ENCODE measurements at places on chromosomes 2 and 18.
A peak's percentile ranks its signal among the peaks of the same experiment; 100 is the strongest.

GRCh38 chr18:24089515-24090337 lies 49.1 kb upstream of the CABYR start:
- DNase-seq: no peak

DNA sequence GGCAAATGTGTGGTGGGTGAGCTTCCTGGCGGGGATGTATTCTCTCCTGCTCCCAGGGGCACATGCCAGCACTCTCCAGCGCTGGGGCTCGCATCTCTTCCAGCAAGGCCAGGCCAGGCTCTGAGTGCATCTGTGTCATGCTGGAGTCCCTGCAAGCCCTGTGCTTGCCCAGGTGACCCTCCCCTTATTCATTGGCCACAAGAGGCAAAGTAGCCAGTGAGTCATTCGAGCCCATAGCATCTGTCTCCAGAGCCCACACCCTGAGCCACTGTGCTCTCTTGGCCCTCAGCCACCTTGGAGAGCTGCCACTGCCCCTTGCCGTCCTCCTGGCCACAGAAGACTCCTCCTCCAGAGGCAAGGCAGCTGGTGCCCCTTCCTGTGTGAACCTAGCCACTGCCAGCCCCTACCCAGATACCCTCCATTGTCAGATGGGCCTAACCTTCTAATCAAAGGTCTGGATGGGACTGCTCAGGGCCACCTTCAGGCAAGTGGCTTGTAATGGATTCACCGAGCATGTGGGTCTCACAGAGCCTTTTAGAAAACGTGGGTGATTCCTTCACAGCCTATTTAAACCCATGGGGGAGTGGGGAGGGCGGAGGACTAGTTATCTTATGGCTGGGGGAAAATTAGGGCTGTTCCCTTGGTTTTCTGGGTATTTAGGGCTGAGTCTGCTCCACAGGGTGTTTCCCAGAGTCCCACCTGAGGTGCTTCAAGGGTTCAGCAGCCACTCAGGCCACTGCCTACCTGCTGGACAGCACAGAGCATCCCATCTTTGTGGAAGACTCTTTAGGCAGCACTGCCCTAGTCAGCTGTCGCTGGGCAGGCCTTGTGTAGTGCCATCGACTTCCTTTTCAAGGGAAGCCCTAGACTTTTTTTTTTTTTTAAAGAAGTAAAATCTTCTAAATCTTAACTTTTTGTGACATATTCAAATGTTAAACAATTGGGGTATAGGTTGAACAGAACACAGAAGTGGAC lies 137.4 kb downstream of the ACOXL start:
- peak; percentile 59 for DNase-seq

DNA sequence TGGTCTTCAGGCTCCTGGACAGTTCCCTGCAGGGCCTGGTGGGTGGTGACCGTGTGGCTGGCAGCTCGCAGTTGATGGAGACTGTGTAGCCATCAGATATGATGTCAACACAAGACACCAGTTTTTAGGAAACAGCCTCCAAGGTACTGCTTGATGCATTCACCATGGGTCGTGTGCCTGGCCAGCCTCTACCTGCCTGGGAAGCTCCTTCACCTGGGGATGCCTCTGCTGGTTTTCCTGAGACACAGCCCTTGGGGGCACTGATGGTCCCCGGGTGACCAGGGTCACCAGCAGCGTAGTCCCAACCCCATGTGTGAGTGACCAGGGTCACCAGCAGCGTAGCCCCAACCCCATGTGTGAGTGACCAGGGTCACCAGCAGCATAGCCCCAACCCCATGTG lies 33.6 kb upstream of the KCNG2 start:
- DNase-seq: no peak

DNA sequence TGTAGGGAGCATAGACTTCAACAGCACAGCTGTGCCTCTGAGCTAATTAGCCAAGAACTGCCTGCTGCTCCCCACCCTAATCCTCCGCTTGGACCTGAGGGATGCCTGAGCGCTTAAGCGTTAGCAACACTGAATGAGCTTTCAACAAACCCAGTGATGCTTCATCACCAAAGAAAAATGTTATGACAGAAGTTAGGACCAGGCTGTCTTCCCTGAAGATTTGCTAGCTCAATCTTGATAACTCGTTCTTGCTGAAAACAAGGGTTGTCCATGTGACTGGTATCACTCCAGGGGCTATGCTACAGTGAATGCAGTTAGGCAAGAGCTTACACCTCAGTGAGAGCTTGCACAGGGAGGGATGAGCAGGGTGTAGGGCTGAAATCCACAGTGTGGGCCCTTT lies 190.7 kb upstream of the SIX2 start:
- peak; percentile 68 for DNase-seq

DNA sequence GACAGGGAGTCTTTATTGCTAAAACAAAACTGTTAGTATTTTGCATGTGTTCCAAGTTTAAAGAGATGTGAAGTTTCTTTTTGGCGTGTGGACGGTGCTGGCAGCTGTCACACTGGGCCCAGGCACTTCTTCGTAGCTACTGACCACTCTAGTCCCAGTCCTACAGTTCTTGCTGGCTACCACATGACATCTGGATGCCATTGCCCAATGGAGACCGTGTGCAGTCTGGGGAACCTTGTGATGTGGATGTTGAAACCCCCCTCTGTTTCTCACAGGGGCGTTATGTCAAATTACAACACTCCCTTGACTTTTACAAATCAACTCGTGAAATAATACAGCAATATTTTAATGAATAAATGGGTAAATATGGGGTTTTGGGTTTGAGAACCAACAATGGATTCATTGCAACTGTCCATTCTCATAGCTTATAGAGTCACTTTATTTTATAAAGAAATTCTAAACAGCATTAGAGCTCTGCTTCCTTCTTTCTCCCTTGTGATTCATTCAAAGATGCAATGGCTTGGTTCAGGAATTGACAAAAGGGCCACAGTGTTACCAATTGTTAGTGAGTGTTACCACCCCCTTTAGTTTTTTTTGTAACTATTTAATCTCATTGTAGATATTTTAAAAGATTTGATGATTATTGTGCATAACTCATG lies 1.2 kb downstream of the GPD2 start:
- DNase-seq: peak; percentile 31

All from femur (tissue), 1 donor.